ENCODE measurements at places on chromosomes 7 and 10.

DNA sequence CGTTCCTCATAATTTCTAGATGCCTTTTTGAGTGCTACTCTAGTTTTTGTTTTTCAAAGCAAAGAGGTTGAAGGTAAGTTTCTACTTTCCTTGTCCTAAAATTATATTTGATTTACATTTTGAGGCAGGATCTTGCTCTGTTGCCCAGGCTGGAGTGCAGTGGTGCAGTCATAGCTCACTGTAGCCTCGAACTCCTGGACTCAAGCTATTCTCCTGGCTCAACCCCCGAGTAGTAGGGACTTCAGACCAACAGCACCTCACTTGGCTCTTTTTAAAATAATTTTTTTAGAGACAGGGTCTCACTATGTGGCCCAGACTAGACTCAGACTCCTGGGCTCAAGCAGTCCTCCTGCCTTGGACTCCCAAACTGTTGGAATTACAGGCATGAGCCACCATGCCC lies 14.8 kb downstream of the EIF4EBP2 start:
- no peak for DNase-seq

GRCh38 chr10:31101123-31101522 lies 69.5 kb upstream of the ZNF438 start:
- DNase-seq, result no peak

DNA sequence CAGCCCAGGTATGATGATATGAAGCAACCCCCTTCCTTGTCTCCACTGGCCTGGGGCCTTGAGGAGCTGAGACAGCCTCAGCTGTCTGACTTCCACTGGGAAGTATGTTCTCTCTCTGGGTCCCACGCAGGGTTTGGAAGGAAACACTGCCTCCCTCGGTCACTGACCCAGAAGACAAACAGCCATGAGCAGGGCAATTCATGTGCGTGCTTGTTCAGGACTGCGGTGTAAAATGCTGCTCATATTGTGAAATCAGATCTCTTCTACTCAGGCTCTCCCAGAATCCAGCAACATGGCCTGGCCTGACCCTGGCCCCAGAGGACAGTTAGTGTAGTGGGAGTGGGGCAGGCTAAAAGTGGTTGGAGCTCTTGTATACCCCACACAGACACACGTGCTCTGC lies 2.8 kb downstream of the CLCN1 start:
- DNase-seq, result no peak

DNA sequence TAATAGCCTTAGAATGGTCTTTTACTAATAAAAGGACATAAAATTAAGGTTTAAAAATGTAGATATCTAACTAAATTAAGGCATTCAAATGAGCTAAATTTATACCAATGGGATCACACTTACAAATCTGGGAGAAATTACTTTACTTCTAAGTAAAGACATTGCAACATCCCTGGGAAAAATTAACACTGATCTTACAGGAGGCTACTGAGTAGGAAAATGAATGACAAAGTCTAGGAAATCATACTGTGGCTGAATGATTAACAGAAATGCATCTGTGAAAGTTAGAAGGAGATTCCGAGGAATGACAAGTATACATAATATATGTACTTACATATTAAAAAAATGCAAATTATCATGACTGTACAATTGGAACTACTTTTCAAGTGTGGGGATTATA lies 38.3 kb downstream of the CACNA2D1 start:
- DNase-seq, result no peak

- DNase-seq, result no peak
Measured at GRCh38 chr7:26868841-26869495, 4.6 kb upstream of the SKAP2 start.
